ENCODE measurements at places on chromosomes 4 and X. TPM values are rescaled to one million over a fixed set of nuclear protein-coding genes. Genes with fewer than 3 reads are reported as not detected.

The DGAT2L6 gene
- not detected for total RNA-seq

The PHEX gene
- total RNA-seq: 0.34 TPM

The RNF175 gene
- not detected for total RNA-seq

The FMR1 gene
- total RNA-seq: 22.6 TPM

The KIAA1210 gene
- total RNA-seq: not detected

The GPC4 gene
- total RNA-seq: 0.05 TPM

The TMEM271 gene
- not detected for total RNA-seq

The CYBB gene
- 0.05 TPM for total RNA-seq

Measured in A549 treated with Mapracorat at 1 μM for 4 hours (cell line).